B cell (primary cell): ENCODE measurements at places on chromosomes 4 and X. TPM values are rescaled to one million over a fixed set of nuclear protein-coding genes. Genes with fewer than 3 reads are reported as not detected.
A peak's percentile ranks its signal among the peaks of the same experiment; 100 is the strongest.

GRCh38 chrX:130793975-130794374 lies 109.0 kb downstream of the ENOX2 start:
- DNase-seq, result no peak

- no peak for DNase-seq
These were observed 31.2 kb downstream of the GAB1 start for GRCh38 chr4:143367863-143368262.

DNA sequence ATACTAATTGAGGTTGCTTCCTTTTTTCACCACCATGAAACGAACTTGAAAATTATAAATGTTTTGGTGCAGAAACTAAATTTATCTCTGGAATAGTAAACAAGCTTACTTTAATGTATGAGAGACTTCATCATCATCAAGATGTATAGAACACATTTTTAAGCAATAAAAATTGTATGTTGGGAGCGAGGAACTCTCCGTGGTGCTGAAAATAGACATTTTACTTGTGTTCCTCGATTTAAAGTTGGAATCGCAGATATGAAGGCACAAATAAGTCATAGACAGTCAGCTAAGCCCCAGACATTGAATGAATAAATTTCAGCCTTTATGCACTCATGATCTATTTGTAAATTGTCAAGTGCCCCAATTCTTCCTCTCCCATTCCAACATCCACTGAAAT lies 310.7 kb downstream of the STK32B start:
- no peak for DNase-seq

GRCh38 chrX:48473704-48473990 lies 2.4 kb upstream of the FTSJ1 start:
- no peak for DNase-seq

DNA sequence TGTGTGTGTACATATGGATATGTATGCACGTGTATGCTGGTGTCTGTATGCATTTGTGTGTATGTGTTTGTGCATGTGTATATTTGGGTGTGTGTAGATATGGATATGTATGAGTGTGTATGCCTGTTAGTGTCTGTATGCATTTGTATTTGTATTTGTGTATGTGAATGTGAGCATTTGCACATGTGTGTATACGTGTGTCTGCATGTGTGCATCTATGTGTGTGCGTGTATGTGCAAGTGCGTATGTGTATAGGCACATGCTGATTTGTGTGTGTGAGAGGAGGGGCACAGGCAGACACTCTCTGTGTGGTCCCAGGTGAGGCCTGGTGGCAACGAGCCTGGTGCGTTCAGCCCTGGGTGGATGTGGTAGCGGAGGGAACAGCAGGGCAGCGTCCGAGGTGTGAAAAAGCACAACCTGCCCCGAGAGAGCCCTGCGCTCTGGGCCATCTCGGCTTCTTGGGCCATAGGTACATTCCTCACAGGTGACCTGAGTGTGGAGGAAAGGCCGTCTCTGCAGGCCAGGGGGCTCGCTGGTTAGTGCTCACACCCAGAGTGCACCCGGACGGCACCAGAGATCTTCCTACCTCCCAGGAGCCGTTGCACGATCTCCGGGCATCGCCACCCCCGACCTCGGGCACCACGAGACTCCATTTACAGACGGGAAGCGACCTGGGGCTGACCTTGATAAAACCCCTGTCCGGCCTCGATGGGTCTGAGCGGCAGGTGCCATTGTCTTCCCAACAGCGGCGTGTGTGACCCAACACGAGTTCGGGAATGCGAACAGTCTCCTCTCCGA lies 45.0 kb downstream of the ASMT start:
- DNase-seq, result no peak

GRCh38 chrX:102154900-102155805 lies 624 bp downstream of the BEX5 start:
- peak; percentile 18 for DNase-seq

DNA sequence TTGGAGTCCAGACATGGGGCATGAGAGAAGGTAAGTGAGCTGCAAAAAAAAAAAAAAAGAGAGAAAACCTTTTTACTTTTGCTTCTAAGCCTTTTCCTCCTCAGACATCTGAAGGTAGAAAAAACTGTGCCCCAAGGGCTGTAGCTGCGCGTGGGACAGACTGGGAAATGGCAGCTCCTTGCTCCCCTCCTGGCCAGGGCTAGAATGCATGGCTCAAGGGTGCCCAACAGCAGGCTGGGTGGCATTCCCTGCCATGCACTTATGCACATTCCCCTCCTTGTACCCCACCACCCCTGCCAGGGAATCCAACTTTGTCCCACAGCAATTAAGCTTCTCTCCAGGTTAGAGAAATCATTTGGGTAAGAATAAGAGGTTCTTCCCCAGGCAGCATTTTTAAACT lies 421.2 kb downstream of the TRAM1L1 start:
- no peak for DNase-seq

- no peak for DNase-seq
These were observed 90.3 kb upstream of the TBL1X start for GRCh38 chrX:9374555-9374954.

- no peak for DNase-seq
These were observed 92.0 kb downstream of the FNIP2 start for GRCh38 chr4:158860856-158861255.

GRCh38 chrX:41728125-41728524 lies 4.1 kb downstream of the GPR82 start:
- DNase-seq, result no peak

DNA sequence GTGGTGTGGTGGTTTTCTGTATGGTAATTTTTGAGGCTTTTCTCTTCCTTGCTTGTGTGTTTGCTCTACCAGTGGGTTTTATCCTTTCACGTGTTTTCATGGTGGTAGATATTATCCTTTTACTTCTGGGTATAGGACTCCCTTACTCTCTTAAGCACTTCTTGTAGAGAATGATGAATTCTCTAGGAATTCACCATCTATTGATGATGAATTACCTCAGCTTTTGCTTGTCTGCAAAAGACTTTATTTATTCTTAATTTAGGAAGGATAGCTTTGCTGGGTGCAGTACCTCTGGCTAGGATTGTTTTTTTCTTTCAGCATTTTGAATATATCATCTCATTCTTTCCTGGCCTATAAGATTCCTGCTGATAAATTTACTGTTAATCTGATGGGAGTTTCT lies 415.3 kb downstream of the PDGFC start:
- no peak for DNase-seq

DNA sequence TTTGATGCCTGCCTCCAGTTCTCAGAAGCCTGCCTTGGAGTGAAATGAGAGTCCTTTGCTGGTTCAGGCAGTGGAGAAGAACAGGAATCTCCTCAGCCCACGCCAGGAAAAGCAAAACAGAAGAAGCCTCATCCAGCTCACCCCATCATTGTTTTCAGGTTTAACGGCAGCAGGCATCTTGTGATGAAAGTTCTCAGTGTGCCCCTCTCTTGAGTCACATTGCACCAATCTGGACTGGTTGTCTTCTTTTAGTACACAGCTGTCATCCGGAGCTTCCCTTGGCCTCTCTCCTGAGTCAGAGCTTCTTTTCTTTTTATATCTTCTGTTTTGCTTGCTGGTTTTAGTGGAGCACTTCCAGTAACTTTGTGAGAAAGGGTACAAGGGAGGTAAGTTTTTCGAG lies 50.9 kb downstream of the TSPAN7 start:
- no peak for DNase-seq

DNA sequence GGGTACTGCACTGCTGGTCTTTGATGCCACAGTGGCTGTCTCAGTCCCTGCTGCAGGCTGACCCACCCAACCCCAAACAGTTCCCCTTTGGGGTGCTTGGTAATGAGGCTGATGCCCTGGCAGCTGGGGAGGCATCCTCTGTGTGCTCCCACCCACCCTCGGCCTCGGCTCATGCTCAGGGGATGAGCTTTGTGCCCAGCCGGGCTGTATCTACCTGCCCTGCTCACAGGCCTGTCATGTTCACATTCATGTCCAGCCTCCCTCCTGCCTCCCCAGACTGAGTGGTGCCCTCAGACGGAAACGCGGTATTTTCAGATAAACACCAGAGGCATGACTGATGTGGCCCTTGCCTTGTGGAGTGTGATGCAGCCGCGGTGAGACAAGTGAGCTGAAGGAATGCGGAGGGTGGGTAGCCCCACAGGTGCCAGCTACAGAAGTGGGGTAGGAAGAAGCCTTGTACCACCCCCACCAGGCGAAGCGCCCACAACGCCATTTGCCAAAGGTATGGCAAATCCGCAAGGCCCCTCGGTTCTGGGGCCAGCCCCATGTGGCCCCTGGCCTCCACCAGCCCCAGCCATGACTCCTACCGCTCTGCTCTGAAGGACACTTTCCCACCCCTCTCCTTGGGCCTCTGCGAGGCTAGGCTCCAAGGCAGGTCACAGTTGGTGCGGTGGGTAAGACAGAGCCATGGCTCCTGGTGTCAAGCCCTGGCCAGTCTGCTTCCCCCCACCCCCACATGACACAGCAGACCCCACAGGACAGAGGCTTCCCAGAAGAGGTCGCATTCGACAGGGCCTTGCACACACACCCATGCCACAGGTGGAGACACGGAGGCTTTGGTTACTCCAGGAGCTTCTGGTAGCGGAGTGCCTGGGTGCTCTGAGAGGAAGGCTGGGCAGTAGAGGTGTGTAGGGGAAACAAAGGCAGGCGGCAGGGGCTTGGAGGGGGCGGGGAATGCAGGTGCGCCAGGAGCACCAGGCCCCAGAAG lies 1.8 kb upstream of the RENBP start:
- DNase-seq, result no peak

MAGEC2 gene
- not detected in 2 replicates for total RNA-seq

PHEX gene
- 0.15 and 0.56 TPM in 2 replicates for total RNA-seq

PLXNB3 gene
- not detected in 2 replicates for total RNA-seq

XAGE1A gene
- total RNA-seq, result not detected in 2 replicates

SLITRK2 gene
- total RNA-seq, result not detected in 2 replicates

PNMA5 gene
- 0.62 and 1.1 TPM in 2 replicates for total RNA-seq

NFKB1 gene
- 88.1 and 96.4 TPM in 2 replicates for total RNA-seq
